ENCODE measurements at places on chromosomes 1 and 21.

DNA sequence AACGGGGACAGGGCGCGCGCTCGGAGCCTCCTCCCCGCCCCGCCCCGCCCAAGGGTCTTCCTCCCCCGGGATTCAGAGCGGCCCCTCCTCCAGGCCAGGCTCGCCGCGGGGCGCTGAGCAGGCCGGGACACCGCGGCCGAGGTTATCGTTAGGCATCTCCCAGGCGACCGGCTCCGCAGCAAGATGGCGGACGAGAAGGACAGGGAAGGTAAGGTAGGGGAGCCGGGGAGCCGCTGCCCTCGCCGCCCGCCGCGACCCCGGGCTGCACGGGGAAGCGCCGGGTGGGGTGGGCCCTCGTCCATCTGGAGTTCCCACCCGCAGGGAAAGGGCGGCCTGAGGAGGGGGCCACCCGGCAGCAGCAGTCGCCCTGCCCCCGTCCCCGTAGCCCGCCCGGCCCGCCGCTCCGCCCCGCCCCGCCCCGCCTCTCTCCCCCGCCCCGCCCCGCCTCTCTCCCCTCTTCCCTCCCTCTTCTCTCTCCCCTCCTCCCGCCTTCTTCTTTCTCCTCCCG, 105.9 kb upstream of the HNRNPU start:
- DNase-seq: peak; percentile 78

GRCh38 chr1:14598498-14599182, at the start of gene KAZN:
KAZN (plus strand) TSS chr1:14598685.
- DNase-seq: no peak

- no peak for DNase-seq
Measured at GRCh38 chr21:26840912-26841311, 4.3 kb downstream of the ADAMTS1 start.

- no peak for DNase-seq
Measured at GRCh38 chr21:42865776-42866160, 13.6 kb downstream of the WDR4 start.

GRCh38 chr1:213041443-213041842, 9.6 kb upstream of the RPS6KC1 start:
- DNase-seq: no peak

- DNase-seq: no peak
Measured at GRCh38 chr1:43049481-43049880, 90.8 kb upstream of the SLC2A1 start.

DNA sequence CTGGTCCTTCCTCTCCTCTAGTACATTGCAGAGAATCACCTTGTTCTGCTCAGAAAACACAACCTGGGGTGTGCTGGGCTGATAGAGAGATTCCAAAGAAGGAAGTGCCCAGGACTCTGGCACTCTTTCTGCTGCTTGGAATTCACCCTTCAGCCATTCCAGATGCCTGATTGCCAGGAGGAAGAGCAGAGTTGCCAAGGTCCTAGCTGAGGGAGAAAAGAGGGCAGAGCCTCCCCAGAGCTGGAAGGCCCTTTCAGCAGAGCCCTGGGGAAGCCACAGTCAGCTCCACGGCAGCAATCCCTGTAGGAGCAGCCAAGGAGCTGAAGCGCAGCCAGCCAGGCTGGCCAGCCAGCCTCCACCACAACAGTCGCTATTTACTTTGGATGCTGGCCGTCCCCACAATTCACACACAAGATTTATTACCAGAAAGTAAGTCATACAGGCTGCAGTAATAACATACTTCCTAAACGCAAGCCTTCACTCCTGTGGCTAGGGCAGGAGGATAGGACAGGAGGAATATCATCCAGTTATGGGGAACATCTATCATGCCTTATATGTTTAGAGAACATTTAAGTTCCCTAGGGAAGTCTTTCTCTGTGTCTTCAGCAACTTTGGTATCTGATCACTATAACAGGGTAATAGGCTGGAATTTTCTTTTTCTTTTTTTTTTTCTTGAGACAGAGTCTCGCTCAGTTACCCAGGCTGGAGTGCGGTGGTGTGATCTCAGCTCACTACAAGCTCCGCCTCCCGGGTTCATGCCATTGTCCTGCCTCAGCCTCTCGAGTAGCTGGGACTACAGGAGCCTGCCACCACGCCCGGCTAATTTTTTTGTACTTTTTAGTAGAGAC, 36.6 kb upstream of the SLC44A3 start:
- DNase-seq: no peak

DNA sequence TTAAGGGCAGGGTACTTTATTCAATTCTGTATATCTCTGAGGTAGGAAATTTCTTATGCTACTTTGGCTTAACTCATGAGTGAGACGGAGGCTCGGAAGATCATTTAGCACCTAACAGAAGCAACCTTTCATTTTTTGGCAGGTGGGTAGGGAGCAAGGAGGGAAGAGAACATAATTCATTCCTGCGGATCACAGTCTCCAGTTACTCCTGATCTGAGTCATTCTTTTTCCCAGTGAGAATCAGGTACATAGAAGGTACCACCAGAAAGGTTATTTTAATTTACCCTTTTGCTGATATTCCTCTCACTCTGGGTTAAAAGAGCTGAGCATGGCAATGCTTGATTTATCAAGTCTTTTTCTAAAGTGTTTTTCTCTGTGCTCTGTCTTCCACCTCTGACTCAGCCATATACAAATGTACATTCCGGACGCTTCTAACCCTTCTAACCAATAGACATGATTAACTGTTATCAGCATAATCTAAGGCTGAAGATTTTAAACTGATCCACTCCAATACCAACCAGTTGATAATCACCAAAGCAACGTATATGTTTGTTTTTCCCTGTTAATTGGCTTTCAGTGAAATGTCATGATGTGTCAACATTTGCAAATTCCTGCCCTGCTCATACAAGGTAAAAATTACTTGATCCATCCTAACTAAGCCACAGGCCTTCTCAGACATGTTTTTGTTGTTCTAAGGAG, 271.7 kb downstream of the DUSP10 start:
- DNase-seq: no peak

GRCh38 chr1:81598623-81599022, 202.1 kb upstream of the ADGRL2 start:
- no peak for DNase-seq

- DNase-seq: no peak
Measured at GRCh38 chr1:10943991-10944730, 68.3 kb upstream of the TARDBP start.

- DNase-seq: no peak
Measured at GRCh38 chr1:24547195-24547594, 8.7 kb upstream of the NCMAP start.

DNA sequence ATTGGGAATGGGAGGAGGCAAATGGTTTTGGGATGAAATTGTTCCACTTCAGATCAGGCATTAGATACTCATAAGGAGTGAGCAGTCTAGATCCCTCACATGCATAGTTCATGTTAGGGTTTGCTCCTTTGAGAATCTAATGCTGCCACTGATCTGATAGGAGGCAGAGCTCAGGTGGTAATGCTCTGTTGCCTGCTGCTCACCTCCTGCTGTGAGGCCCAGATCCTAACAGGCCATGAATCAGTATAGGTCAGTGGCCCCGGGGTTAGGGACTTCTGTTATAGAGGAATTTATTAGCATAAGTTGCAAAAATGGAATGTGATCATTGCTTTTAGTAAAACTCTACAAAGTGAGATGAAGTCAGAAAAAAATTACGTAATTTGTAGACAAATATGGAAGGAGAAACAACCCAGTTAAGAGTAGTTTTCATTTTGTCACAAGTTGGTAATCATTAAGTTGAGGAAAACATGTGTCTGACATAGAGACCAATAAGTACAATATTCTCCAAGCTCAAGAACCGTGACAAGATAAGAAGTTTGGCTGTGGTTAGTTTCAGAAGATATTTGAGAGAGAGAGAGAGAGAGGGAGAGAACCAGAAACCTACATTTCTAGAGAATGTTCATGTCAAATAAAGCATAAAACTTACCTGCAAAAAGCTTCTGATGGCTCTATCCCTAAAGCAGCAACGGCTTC, 689.7 kb upstream of the PRMT6 start:
- no peak for DNase-seq

- DNase-seq: no peak
Measured at GRCh38 chr1:161190962-161191521, 7.8 kb downstream of the ADAMTS4 start.

DNA sequence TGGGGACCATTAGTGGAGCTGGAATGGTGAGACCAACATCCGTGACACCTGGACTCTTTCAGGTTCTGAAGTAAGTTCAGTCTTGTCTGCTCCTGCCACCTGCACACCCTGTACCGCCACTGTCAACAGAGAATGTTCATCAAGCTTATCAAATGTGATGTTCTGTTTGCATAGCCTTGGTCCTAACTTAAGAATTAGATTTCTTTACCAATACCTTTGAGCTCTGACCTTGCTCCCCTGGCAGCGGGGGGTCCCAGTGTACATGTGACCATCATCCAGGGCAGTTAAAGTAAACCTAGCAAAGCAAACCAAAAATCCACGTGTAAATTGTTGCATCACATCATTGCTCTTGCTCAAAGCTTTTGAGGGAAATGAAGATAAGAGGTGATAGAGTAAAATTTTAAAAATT, 14.5 kb downstream of the SLC25A33 start:
- no peak for DNase-seq

DNA sequence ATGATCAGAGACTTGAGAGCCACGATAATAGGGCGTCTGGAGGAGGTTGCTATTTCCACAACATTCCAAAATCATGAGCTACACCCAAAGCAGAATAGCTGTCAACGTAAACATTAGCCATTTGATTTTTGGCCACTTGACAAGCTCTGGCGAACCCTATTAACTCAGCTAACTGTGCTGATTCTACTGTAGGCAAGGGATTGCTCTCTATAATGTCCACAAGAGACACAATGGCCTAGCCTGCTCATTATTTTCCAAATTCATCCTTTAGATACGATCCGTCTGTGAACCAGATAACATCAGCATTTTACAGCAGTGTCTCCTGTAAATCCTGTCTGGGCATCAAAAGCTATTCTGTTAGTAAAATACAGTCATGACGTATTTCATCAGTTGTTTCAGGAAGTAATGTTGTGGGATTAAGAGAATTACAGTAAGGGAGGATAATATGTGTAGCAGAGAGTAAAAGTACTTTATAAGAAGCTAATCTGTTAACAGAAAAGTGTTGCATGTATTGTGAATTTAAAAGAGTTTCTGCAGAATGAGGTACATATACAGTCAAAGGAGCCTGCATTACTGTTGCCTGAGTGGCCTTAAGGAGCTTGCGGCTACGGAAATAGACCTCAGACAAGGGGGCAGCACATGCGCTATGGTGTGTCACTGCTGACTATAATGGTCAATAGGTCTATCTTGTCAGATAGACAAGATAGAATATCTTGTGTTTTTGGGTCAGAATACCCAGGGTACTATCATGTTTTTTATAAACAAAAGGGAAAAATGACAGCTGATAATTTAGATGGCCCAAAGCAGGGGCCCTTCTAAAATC, 44.9 kb upstream of the TINAGL1 start:
- DNase-seq: no peak

- no peak for DNase-seq
Measured at GRCh38 chr1:93816970-93817678, 61.9 kb downstream of the DNTTIP2 start.

DNA sequence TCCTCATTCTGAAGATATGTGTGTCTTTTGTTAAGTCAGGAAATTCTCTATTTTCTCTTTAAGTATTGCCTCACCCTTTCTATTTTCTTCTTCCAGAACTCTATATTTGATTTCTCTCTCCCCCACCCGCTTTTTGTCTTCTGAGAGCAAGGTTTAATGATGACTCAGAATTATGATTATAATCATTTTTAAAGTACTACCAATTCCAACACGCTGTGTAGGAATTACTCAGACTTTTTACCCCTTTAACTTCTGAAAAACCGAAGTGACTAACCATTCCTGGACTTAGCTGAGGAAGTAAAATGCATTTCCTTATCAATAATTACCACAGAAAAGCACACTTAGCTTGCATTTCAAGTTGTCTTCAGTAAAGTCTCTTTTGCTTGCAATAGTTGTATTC, 20.8 kb upstream of the SCYL3 start:
- peak; percentile 66 for DNase-seq

DNA sequence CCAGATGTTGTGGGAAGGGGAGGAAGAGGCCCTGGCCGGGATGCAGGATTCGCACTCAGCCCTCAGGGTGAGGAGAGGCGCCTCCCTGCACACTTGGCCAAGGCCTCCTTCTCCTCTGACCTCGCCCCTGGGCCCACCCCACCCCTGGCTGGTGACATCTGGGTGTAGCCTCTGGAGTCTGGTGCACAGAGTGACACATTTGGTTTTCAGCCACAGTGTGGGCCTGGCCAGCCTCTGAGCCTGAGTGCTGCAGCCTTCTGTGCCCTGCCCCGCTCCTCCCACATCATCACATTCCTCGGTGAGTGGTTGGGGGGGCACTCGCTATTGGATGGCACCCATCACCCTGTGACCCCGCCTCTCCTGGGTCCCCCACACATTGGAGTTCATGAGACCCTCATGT, 45.8 kb downstream of the PRDM16 start:
- DNase-seq: no peak

- no peak for DNase-seq
Measured at GRCh38 chr1:48115835-48116234, 106.7 kb upstream of the SLC5A9 start.

DNA sequence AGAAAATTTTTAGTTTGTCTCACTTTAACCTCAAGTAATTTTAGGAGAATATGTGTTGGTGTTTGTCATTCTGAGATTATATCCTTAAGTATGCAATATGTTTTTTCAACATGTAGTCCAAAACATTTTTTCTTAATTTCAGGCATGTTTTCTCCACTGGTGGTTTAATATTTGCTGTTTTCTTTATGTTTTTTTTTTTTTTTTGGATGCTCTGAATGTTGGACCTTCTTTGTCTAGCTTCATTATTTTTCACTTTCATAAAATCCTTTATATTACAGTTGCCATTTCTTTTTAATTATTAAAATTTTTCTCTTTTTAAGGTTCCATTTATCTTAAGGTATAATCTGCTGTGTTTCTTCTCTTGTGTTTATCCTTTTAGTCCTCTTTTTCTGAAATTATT, 342.2 kb upstream of the DUSP10 start:
- no peak for DNase-seq

GRCh38 chr1:62452951-62453350, 16.1 kb downstream of the USP1 start:
- DNase-seq: peak; percentile 5

- DNase-seq: no peak
Measured at GRCh38 chr1:21672478-21673276, 3.5 kb upstream of the RAP1GAP start.

DNA sequence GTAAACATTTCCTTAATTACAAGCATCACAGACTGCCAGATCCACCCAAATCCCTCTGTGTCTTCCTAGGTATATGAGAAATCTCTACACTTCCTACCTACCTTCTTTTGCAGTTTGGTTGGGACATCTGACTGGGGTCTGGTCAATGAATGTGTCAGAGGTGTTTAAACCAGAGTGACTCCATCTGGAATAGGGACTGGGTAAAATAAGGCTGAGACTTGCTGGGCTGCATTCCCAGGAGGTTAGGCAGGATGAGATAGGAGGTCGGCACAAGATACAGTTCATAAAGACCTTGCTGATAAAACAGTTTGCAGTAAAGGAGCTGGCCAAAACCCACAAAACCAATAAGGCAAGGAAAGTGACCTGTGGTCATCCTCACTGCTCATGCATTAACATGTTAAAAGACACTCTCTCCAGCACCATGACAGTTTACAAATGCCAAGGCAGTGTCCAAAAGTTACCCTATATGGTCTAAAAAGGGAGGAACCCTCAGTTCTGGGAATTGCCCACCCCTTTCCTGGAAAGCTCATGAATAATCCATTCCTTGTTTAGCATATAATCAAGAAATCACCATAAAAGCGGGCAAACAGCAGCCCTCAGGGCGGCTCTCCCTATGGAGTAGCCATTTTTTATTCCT, 87.4 kb upstream of the BACE2 start:
- DNase-seq: no peak

Data from activated CD4-positive, alpha-beta T cell treated with anti-CD3 and anti-CD28 coated beads, Interleukin-10, Interleukin-2, amounts not matched to agents 100 ng/mL and 50 ng/mL, durations not matched to agents 16 hours and 8 hours (primary cell).